Anterior cingulate cortex (tissue), 58 donors: ENCODE measurements at places on chromosomes 7 and 10.
A peak's percentile ranks its signal among the peaks of the same experiment; 100 is the strongest.

DNA sequence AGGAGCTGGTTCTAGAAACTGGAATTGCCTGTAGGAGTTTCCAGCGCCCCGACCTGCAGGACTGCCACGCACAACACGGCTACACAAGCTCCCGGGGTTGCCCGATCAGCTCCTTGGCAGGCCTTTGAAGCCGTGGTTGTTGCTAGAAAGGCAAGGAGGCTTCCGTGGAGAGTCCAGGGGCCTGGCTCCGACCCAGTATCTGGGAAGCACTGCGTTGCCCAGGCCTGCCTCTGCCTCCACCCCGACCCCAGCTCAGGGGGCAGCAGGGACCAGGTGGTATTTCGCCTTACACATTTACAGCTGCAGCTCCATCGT is 54.4 kb downstream of the PROSER2 start:
- DNase-seq, result no peak

- DNase-seq, result no peak
Measured at GRCh38 chr7:89500084-89500483, 654.2 kb upstream of the STEAP1 start.

DNA sequence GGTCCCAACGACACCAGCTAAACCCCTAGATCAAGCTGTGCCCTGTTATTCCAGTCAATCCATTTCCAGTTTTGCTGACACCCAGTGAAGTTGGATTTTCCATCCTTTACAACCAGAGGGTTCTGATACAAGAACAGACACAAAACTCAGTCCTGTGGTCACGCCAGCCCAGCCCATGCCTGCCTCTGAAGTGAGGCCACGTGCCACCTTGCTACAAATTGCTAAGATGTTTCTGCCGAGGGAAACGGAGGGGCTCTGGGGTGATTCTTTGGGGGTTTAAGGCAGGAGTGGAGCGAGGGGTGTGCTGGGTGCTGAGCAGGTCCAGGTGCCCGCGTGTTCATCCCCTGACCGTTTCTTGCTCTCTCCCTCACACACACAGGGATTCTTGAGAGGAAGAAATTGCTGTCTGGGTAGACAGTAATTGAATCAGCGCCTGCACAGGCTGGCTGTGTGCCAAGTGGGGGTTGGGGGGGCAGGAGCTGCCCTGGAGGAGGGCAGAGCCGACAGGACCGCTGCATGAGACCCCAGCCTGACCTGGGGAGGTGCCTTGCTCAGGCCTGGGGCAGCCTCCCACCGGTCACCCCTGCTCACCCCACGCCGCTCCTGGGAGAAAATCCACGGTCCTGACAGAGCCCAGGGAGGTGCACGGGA is 38.1 kb downstream of the ADAP1 start:
- DNase-seq, result no peak

GRCh38 chr7:151218170-151218569 is 7.9 kb upstream of the H2BK1 start:
- DNase-seq, result no peak

- DNase-seq, result peak; percentile 10
Measured at GRCh38 chr7:28272461-28272877, 91.9 kb upstream of the JAZF1 start.

DNA sequence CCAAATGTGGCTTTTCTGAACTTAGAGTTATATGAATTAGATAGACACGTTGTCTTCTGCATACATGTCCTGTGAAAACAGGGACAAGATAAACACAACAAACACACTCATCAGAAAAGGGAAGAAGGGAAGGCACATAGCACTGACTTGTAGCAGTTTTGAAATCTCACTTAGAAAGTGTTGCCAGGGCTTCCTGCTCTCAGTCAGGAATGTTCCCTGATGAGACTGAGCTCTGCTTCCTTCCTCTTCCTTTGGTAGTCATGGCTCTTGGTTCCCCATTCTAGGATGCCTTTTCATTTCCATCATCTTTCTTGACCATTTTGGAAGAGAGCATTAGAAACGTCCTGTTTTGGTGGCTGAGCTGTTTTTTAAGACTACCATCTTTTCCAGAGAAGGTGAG is 233.8 kb upstream of the LYZL1 start:
- no peak for DNase-seq

- DNase-seq, result peak; percentile 86
Measured at GRCh38 chr7:65750511-65751344, 122.1 kb upstream of the VKORC1L1 start.

DNA sequence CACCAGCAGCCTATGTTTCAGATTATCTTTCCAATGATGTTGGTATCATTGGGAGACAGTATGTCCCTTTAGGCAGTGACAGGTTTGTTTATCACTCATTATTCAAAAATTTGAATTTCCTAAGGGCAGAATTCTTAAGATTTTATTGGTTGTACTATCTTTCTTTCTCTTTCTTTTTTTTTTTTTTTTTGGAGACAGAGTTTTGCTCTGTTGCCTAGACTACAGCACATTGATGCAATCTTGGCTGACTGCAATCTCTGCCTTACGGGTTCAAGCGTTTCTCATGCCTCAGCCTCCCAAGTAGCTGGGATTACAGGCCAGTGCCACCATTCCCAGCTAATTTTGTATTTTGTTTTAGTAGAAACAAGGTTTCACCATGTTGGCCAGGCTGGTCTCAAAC is 111.2 kb downstream of the PON1 start:
- no peak for DNase-seq
